ENCODE measurements at places on chromosomes 11 and 22.

DNA sequence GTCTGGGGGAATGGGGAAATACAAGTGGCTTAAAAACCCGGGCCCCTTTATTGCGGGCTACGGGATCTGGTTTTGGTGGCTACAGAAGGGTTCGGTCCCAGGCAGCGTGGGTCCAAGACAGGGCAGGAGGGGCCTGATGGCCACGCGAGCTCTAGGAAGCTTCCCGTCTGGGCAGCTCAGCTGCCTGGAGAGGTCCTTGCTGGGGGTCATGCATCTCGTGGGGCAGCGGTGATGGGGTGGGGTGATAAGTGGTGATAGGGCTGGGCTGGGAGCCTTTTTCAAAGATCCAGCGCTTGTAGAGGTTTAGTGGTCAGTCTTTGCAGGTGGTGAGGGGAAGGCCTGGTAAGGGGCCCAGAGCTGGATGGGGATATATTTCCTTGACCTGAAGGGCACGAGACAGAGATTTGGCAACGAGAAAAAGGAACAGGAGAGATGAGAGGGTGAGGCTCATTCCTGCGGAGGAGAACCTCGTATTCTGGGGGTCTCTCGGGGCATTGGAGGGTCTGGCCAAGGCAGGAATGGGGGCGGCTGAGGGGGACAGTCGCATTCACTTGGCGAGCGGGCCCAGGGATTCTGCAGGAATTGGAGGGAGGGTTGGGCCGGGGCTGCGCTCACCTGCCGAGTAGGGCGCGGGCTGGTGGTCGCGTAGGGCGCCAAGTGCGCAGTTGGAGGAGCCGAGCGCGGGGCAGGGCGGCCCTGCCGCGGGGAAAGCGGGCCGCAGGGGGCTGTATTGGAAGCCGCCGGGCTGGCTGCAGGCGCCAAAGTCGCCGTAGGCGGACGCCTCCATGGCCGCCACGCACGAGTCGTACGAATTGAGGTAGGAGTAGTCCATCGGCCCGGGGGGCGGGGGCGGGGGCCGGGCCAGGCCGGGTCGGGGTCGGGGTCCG is 560 bp downstream of the PHOX2A start:
- H3K36me3 ChIP-seq = 0 out of 2 replicates have a peak, but pooled peaks cover 1% of the 10 kb centered on the region
- H3K4me1 ChIP-seq = no peaks in the 10 kb centered on the region
- DNase-seq = no peak
- no peaks in the 10 kb centered on the region for H3K27me3 ChIP-seq
- H3K27ac ChIP-seq = no peak overlapping the region

DNA sequence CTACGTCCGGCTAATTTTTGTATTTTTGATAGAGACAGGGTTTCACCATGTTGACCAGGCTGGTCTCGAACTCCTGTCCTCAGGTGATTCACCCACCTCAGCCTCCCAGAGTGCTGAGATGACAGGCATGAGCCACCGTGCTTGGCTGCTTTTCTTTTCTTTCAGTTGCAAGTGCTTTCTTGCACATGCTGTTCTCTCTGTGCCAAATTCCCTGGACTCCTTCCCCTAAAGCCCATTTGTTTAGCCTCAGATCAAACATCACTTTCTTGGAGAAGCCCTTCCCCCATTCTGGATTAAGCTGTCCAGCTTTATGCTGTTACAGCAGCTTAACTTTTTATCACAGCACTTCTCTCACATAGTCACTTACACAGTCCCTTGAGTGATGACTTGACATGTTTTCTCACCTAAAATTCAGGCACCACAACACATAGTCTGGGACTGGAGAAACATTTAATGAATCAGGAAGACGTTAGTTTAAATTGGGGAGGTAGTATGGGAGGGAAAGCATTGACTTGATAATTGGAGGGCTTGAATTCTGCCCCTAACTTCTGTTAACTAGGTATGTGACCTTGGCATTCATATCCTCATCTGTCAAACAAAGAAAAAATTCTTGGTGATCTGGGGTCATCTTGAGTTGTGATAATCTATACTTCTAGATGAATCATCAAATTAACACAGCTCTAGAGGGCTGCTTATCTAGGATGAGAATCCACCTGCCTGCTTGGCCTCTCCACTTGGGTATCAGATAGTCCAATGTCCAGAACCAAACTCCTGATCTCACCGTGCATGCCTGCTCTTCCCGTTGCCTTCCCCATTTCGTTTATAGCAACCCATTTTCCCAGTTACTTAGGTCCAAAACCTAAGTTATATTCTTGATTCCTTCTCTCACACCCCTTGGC is 18.4 kb downstream of the ACO2 start:
- no peak overlapping the region for H3K4me3 ChIP-seq
- no peaks in the 10 kb centered on the region for H3K27me3 ChIP-seq
- no peak for DNase-seq
- H3K27ac ChIP-seq = peak overlapping the region; percentile 74
- H3K36me3 ChIP-seq = no peaks in the 10 kb centered on the region

DNA sequence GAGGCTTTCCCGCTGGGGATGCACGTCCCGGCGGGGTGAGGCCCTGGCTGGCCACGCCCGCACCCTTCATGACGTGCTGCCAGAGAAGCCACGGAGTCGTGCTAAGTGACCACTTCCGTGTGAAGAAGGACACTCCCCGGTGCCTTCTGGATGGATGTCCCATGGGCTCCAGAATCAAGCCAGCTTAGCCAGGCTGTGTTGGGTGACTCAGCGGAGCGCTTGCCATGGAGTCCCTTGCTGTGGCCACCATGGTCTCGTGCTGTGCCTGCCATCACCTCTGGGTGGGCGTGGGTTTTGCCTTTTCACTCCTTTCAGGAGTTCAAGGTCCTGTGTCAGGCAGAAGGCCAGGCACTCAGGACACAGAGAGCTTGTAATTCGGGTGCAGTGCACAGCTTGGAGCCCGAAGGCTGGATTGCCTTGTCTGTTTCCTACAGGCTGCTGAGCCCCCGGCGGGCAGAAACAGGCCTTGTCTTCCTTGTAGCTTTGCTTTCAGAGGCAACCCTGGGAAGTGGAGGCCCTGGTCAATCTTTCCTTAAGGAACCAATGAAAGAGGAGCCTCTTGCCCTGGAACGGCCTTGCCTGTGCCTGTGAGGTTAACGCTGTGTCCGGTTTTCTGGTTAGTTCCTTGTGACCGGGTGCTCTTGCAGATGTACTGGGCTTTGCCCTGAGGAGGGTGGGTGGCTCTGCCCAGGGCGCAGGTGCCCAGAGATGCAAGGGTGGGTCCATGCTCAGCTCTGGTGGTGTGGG is 268.6 kb downstream of the TBC1D22A start:
- H3K27ac ChIP-seq = no peak overlapping the region
- DNase-seq = no peak
- no peaks in the 10 kb centered on the region for H3K36me3 ChIP-seq
- no peaks in the 10 kb centered on the region for H3K4me1 ChIP-seq

- no peaks in the 10 kb centered on the region for H3K36me3 ChIP-seq
- no peaks in the 10 kb centered on the region for H3K27me3 ChIP-seq
- DNase-seq = no peak
- H3K4me3 ChIP-seq = no peak overlapping the region
- H3K4me1 ChIP-seq = no peaks in the 10 kb centered on the region
Observed at GRCh38 chr11:35990170-35990569, 46.3 kb downstream of the LDLRAD3 start.
